Activated naive CD8-positive, alpha-beta T cell treated with anti-CD3 and anti-CD28 coated beads, Interleukin-2, amount 10 ng/mL, durations not matched to agents 7 days and 5 days (primary cell): ENCODE measurements at places on chromosomes 16 and 17. TPM values are rescaled to one million over a fixed set of nuclear protein-coding genes. Genes with fewer than 3 reads are reported as not detected.
A peak's percentile ranks its signal among the peaks of the same experiment; 100 is the strongest.

Gene TMEM220
- 1.7 TPM for total RNA-seq

Gene TMEM231
- total RNA-seq: 2.8 TPM

DNA sequence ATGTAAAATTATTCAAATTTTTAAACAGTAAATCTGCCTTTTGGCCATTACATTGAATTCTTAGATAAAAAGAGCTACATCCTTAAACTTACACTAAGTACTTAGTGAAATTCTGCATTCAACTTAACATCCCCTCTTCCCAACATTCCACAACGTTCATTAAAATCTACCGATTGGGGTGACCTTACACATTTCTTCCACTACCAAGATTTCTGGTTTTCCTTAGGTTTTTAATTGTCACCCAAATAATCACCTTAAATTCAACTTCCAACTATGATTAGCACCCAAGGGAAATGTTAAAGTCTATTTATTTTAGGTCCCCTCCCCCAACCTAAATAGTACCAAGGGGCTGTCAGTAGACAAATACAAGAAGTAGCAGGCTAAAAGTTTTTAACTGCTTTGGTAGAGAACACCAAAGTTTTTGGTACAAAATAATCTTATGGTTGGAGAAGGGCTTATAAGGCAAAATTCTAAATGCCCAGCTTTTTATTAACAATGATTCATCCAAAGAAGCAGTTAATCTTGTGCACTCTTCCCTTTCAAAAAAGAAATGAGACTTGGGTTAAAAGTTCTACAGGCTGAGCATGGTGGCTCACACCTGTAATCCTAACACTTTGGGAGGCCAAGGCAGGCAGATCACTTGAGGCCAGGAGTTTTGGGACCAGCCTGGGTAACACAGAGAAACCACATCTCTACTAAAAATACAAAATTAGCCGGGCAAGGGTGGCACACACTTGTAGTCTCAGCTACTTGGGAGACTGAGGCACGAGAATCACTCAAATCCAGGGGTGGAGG lies 4.7 kb downstream of the SRSF1 start:
- H3K27ac ChIP-seq: peak overlapping the region; percentile 59
- no peaks in the 10 kb centered on the region for H3K27me3 ChIP-seq
- H3K4me1 ChIP-seq: peaks cover 50% of the 10 kb centered on the region
- H3K36me3 ChIP-seq: peaks cover 41% of the 10 kb centered on the region

GRCh38 chr16:17296431-17296830 lies 174.3 kb downstream of the XYLT1 start:
- H3K36me3 ChIP-seq: peaks cover 20% of the 10 kb centered on the region
- no peaks in the 10 kb centered on the region for H3K27me3 ChIP-seq
- DNase-seq: no peak
- H3K4me1 ChIP-seq: peaks cover 33% of the 10 kb centered on the region

- DNase-seq: no peak
- no peak overlapping the region for H3K27ac ChIP-seq
- H3K27me3 ChIP-seq: no peaks in the 10 kb centered on the region
- H3K36me3 ChIP-seq: peaks cover 5% of the 10 kb centered on the region
- no peak overlapping the region for H3K4me3 ChIP-seq
- H3K4me1 ChIP-seq: peaks cover 8% of the 10 kb centered on the region
Observed at GRCh38 chr17:60315650-60316049, 76.3 kb downstream of the USP32 start.

- H3K36me3 ChIP-seq: no peaks in the 10 kb centered on the region
- H3K27ac ChIP-seq: no peak overlapping the region
- H3K4me1 ChIP-seq: no peaks in the 10 kb centered on the region
- H3K27me3 ChIP-seq: peaks cover 55% of the 10 kb centered on the region
- no peak for DNase-seq
Observed at GRCh38 chr17:48693178-48693577, 29.1 kb downstream of the PRAC1 start.

DNA sequence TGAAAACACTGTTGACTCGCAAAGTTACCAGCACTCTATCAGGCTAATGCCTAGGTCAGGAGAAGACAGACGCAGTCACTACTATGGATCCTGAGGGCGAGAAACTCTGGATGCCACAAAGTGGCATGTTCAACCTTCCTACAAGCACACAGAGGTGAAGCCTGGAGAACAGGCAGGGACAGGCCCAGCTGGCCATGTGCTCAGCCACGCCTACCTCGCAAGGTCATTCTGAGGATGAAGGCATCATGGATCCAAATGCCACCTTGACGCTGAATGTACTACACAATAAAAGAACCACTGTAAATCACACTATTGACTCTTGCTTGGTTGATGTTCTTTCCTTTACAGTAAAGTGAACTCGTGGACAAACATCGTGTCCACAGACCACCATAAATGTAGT lies 85.8 kb downstream of the ANKRD11 start:
- peaks cover 3% of the 10 kb centered on the region for H3K36me3 ChIP-seq
- peak overlapping the region; percentile 12 for H3K27ac ChIP-seq
- DNase-seq: no peak
- H3K27me3 ChIP-seq: no peaks in the 10 kb centered on the region
- peaks cover 67% of the 10 kb centered on the region for H3K4me1 ChIP-seq

DNA sequence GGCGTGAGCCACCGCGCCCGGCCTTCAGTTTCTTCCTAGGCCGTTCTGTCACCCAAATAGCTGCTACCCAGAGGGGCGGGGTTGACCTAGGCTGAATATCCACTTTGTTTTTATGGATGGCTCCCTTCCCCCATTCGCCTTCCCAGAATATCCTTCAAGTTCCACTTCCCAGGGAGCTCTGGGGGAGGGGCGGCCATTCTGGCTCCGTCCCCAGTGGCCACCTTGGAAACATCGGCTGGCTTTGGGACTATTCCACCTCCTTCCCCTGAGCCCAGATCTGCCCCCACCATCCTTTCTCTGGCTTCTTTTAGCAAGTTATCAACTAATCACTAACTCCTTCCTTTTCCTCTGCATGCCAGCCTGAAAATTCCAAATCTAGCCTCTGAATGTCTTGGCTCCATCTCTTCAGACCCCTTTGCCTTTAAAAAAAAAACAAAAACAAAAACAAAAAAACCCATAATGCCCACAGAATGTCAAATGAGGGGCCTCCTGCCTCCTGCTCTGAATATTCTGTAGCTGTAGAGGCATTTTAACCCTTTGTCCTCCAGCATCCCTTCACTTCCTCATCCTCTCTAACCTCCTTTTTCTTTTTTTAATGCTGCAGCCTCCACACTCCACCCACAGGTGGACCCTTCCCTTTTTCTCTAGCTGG lies 6.4 kb downstream of the ATP1B2 start:
- H3K4me3 ChIP-seq: no peak overlapping the region
- H3K4me1 ChIP-seq: no peaks in the 10 kb centered on the region
- H3K27ac ChIP-seq: no peak overlapping the region
